ENCODE measurements at places on chromosomes 7 and 10.

- no peak for DNase-seq
These were observed 65.7 kb downstream of the TNRC18 start for GRCh38 chr7:5357951-5358350.

- DNase-seq: peak; percentile 63
These were observed 2.6 kb upstream of the CAV1 start for GRCh38 chr7:116522247-116522646.

DNA sequence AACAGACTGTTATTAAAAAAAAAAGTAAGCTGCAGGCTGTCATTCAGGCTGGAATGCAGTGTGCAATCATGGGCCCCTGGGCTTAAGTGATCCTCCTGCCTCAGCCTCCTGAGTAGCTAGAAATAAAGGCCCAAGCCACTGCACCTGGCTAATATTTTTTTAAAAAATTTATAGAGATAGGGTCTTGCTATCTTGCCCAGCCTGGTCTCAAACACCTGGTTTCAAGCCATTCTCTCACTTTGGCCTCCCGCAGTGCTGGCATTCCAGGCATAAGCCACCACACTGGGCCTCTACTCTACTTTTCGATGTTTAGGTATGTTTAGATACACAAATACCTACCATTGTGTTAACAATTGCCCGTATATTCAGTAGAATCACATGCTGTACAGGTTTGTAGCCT lies 270.4 kb upstream of the PRKCQ start:
- DNase-seq: no peak

GRCh38 chr10:33137356-33138005 lies 179.5 kb upstream of the ITGB1 start:
- DNase-seq: no peak

DNA sequence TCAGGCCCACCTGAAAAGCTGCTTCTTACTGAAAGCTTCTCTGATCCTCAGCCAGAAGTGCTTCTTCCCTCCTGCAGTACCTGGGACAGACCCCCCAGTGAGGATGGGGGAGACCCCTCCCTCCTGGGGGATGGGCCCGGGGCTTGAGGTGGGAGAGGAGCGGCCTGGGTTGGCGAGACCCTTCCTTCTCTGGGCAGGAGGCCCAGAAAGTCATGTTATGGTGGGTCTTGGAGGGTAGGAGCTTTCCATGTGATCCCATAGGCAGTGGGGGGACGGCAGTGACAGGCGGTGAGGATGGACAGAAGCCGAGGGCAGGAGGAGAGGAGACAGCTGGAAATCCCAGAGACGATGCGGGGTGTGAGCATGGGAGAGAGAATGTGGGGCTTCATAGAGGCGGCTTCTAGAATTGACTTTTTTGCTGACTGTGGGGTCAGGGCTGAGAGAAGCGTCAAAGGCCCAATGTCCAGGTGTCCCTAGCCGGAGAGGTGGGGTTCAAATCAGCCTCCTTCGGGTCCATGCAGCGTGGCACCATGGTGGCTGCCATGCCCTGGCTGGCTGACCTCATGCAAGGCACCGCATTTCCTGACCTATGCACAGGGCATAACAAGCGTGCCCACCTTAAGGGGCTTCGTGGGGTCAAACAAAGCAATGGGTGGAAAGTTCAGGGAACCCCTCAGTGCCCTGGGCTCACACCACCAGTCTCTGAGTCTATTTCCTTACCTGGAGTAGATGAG lies 154.0 kb downstream of the UBE2H start:
- DNase-seq: no peak

- DNase-seq: no peak
These were observed 6.1 kb upstream of the GSDME start for GRCh38 chr7:24763303-24763901.

GRCh38 chr10:120400601-120401000 lies 56.4 kb upstream of the PLPP4 start:
- DNase-seq: no peak

GRCh38 chr10:52883996-52884871 lies 111.7 kb upstream of the MBL2 start:
- peak; percentile 33 for DNase-seq

GRCh38 chr7:139036901-139037300 lies 1.1 kb upstream of the ZC3HAV1L start:
- DNase-seq: no peak

GRCh38 chr10:105150259-105150880 lies 509.3 kb downstream of the SORCS3 start:
- peak; percentile 23 for DNase-seq

DNA sequence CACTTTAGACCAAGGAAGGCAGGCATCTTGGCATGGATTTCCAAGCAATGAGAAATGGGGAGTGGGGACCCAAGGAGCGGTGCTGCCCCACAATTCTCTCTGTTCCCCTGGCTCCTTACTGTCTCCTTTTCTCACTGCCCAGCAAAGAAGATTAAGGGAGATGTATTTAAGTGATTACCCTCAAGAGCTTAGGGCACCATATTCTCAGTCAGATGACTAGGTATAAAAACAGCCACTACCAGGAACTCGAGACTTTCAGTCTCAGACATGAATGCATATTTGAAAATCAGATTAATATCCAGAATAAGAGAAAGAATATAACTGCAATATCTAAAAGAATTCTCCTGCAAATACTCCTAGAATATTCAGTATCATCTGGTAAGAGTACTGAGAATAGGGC lies at the start of gene ABLIM1:
ABLIM1 (minus strand) TSS at position 101 of the 400 bp plus-strand sequence; CDS start at position 26, 75 bp downstream.
- no peak for DNase-seq

- DNase-seq: peak; percentile 69
These were observed 99.6 kb downstream of the SVIL start for GRCh38 chr10:29535012-29535777.

DNA sequence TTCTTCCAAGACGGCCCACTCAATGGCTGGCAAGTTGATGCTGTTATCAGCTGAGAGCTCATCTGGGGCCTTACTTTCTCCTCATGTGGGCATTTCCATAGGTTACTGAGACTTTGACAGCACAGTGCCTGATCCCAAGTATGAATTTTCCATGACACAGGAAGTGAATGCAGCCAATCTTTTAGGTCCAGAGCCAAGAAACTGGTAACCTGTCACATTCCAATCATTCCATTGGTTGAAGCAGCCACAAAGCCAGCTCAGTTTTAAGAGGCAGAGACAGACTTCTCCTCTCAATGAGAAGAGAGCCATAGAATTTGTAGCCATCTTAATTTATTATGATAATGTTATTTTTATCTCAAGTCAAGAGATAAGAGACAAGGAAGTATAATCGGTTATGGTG lies 775.5 kb downstream of the CNTNAP2 start:
- no peak for DNase-seq

- DNase-seq: no peak
These were observed 23.0 kb upstream of the TFAM start for GRCh38 chr10:58362027-58362789.

- no peak for DNase-seq
These were observed 78.5 kb upstream of the MYL10 start for GRCh38 chr7:101707587-101707986.

GRCh38 chr7:138889582-138890498 lies 91.3 kb downstream of the KIAA1549 start:
- DNase-seq: no peak

GRCh38 chr7:157829491-157829890 lies 492.7 kb downstream of the DNAJB6 start:
- no peak for DNase-seq

DNA sequence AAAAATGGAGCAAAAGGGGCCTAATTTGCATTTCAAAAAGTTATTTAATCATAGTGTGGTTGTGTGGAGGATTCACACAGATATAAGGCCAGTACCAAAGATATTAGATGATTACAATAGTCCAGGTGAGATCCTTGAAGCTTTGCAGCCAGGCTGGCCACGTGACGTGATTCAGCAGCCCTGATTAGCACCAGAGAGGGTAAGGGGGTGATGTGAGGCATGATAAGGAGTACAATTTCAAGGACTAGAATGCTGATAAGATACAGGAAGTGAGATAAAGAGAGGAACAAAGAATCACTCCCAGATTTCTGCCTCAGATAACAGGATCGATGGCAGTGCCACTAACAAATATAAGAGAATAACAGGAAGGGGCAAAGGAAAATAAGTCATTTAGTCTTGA lies 108.4 kb upstream of the PALS2 start:
- no peak for DNase-seq

- DNase-seq: no peak
These were observed 12.3 kb downstream of the NHLRC2 start for GRCh38 chr10:113866551-113867394.

GRCh38 chr7:3282457-3282856 lies 18.6 kb upstream of the SDK1 start:
- DNase-seq: no peak

Measured in AG04449 (cell line).